A549 treated with Hydrocortisone at 1 μM for 4 hours (cell line): ENCODE measurements at places on chromosomes 16 and 17. TPM values are rescaled to one million over a fixed set of nuclear protein-coding genes. Genes with fewer than 3 reads are reported as not detected.

CDH1 gene
- total RNA-seq, result 4.2 to 4.5 TPM (median 4.3 TPM) in 5 replicates

PPY gene
- total RNA-seq, result 0.23 to 0.44 TPM (median 0.29 TPM) in 3 of 5 replicates, not detected in the others

IGF2BP1 gene
- 53.9 to 82.6 TPM (median 75.7 TPM) in 5 replicates for total RNA-seq

SYCE1L gene
- total RNA-seq, result 2.5 to 8.8 TPM (median 8.2 TPM) in 5 replicates

GP1BA gene
- total RNA-seq, result not detected in 5 replicates

SPATA22 gene
- total RNA-seq, result not detected in 5 replicates

TBC1D3H gene
- not detected in 5 replicates for total RNA-seq
